ENCODE measurements at places on chromosomes 7 and 10.

DNA sequence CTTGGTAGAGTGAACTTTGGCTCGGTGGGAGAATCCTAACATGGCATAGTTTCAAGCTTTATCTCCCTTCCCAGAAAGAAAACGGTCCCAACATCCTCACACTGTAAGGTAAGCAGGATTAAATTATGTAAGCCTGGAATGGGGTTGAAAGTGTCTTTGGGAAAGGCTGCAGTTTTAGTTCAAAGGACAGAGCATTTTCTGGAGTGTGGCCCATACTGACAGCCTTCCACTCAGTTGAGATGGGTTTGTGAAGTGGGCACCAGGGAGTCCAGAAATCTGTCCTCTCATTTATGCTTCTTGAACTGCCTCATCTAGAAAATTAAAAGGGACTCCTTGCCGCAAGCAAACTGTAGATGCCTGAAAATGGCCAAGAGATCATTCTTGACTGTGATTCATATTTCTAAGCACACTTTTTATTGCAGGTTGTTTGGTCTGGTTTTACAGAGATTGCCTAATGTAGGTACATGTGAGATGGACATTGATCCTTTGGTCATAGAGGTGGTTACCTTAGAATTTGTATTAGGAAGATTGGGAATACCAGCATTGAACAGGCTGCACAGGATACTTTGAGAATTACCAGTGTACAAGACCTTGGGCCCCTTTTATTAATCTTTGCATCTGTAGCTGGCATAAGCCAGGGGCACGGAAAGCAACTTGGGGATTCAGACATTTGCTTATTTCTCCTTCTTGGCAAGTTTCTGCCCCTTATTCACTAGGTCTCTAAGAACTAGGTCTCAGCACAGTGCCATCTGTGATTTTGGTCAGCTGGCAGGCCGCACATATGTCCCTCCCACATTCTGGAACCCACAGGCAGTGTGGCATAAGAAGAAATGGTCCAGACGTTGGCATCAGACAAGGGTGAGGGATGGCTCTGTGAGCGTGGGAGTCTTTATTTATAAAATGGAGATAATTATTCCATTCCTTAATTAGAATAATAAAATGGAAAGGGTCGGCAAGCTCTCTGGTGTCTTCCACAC is 125.9 kb downstream of the GLCCI1 start:
- no peak for DNase-seq

DNA sequence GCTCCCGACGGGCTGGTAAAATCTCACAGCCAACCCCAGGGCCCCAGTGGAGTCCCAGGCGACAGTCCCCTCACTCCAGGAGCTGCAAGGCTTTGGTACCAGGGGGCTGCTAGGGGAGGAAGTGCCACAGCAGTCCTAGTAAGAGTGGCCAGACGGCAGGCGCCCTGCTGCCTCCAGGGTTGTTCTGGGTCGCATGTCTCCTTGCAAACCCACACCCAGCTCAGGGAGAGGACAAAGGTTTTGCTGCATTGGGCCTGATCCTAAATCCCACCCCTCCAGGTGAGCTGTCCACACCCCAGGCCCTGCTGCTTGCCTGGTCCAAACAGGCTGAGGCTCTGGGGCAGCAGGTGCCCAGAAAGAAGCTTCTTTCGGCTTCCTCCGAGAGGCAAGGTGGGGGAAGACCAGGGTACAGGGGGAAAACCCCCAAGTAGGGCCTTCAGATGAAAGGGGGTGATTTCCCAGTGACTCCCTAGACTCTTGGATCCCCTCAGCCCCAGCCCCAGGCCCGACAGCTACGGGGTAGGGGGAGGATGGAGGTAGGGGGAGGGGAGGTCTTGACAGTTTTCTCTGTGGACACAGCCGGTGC is 4.2 kb upstream of the KCP start:
- no peak for DNase-seq

DNA sequence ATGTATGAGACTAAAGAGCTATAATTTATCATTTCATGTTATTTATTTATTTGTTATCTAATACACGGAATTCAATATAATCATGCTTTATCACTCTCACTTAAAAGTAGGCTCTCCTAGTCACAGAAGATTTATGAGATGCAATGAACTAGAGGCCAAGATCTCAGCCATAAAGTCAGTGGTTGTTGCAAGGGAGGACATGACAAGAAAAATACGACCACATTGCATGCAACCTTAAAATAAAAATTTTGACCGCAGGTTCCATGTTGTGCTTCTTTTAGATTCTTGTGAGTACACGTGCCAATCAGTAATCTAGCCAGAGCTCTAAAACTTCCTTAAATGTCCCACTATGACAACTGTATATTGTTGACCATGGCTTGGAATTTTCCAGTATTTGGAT is 75.9 kb upstream of the SP8 start:
- no peak for DNase-seq

GRCh38 chr10:87927091-87927490 is 63.7 kb downstream of the PTEN start:
- DNase-seq, result no peak

DNA sequence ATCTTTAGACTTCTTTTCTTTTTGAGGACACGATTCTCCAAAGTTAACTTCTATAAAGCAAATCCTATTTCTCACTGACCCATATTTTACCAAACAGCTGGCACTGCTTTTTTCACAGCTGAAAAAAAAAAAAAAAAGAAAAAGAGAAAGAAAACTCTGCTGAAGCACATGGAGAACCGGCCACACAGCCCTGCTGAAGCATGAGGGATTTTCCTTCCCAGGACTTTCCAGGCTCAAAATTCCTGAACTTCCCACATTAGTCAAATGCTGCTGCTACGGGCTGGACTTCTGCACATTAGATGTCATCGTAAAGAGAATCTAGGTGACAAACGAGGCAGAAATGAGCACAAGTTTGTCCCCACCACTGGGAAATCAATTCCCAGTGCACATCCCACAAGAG is 25.2 kb downstream of the HIPK2 start:
- no peak for DNase-seq
